Activated naive CD8-positive, alpha-beta T cell treated with anti-CD3 and anti-CD28 coated beads, Interleukin-2, amount 10 ng/mL, durations not matched to agents 7 days and 5 days (primary cell): ENCODE measurements at places on chromosomes 4 and X. TPM values are rescaled to one million over a fixed set of nuclear protein-coding genes. Genes with fewer than 3 reads are reported as not detected.

DNA sequence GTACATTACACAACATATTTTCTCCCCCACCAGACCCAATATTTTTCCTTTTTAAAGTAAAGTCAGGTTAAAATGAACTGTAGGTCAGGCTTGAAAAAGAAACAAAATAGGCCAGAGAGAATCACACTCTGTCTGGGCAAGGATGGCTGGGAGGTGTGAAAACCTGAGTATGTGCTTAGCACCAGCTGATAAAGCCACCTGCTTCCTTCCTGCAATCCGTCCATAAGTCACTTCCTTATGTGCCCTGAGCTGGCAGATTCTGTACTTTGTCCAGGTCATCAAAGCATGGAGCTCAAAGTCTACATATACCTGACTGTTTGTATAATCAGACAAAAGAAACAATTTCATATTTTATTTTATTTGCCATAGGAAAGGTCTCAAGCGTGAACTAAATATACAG is 37.7 kb downstream of the ANTXR2 start:
- H3K27me3 ChIP-seq: no peaks in the 10 kb centered on the region
- no peak for DNase-seq
- peaks cover 24% of the 10 kb centered on the region for H3K4me1 ChIP-seq
- H3K27ac ChIP-seq: peak overlapping the region; percentile 11
- peak overlapping the region; percentile 35 for H3K4me3 ChIP-seq

DNA sequence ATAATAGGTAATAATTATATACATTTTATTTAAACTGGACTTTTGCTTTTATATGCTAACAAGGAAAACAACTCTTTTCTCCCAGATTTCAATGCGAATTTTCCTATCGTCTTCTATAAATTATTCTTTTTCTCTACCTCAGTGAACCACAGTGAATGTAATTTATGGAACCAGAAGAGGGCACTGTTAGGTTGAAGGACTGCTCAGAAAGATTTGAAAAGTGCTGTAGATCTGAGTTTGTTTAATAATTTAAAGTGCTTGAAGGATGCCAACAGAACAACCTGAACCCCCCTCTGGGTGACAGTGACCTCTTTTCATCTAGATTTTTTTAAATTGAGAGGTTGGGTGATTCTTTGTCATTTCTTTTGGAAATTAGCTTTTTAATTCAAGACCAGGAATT is 54.9 kb downstream of the PHOX2B start:
- no peaks in the 10 kb centered on the region for H3K36me3 ChIP-seq
- no peaks in the 10 kb centered on the region for H3K4me1 ChIP-seq
- no peak overlapping the region for H3K4me3 ChIP-seq
- peaks cover 2% of the 10 kb centered on the region for H3K27me3 ChIP-seq

DNA sequence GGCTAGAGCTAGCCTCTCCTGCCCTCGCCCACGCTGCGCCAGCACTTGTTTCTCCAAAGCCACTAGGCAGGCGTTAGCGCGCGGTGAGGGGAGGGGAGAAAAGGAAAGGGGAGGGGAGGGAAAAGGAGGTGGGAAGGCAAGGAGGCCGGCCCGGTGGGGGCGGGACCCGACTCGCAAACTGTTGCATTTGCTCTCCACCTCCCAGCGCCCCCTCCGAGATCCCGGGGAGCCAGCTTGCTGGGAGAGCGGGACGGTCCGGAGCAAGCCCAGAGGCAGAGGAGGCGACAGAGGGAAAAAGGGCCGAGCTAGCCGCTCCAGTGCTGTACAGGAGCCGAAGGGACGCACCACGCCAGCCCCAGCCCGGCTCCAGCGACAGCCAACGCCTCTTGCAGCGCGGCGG is at the start of gene AR:
Gene AR, plus strand, starts transcription at position 204 of the 400 bp plus-strand sequence. CDS start 1,126 bp downstream, outside the sequence.
- H3K4me3 ChIP-seq: peak within 1 kb of the TSS; percentile 19
- peaks cover 27% of the 10 kb centered on the region for H3K27me3 ChIP-seq
- H3K4me1 ChIP-seq: no peaks in the 10 kb centered on the region
- no peak for DNase-seq

DNA sequence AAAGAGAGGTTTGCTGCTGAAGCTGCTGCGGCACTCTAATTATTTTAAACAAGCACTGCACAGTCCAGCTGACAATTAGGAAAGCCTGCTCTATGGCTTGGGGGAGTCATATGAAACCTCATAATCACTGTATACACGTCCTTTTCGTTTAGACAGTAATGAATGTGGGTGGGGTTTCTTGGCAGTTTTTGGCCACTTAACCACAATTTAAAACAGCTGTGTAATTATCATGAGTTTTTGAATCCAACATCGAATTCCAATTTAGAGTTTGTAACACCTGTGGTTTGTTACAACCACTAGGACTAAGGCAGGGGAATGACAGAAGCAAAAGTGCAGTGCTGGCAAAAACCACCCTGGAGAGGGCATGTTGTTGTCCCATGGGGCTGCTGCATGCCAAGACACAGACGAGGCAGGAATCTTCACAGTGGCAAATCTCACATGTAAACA is 99.5 kb downstream of the CXXC4 start:
- no peaks in the 10 kb centered on the region for H3K4me1 ChIP-seq
- H3K27me3 ChIP-seq: no peaks in the 10 kb centered on the region
- H3K4me3 ChIP-seq: no peak overlapping the region
- H3K36me3 ChIP-seq: no peaks in the 10 kb centered on the region

- DNase-seq: no peak
- H3K36me3 ChIP-seq: no peaks in the 10 kb centered on the region
- no peaks in the 10 kb centered on the region for H3K4me1 ChIP-seq
- H3K4me3 ChIP-seq: no peak overlapping the region
- H3K27ac ChIP-seq: no peak overlapping the region
- H3K27me3 ChIP-seq: no peaks in the 10 kb centered on the region
These were observed 478.0 kb downstream of the KCNIP4 start for GRCh38 chr4:21470535-21470934.

DNA sequence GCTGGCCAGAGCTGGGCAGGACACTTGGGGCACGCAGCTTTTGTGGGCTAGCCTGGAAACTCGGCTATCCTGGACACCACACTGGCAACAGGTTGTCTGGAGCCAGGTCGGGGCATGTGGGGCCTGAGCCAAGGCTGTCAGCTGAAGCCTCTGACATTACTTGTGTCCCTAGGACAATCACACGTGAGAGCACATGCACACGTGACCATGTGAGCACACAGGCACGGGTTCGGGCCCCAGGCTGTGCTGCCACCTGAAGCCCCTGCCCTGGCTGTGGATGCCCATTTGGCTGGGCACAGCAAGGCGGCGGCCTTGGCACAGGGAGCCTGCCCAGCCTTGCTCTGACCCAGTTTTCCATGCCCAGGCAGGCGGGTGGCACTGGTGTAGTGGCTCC is 8.7 kb upstream of the FGFR3 start:
- no peaks in the 10 kb centered on the region for H3K27me3 ChIP-seq
- no peak for DNase-seq
- no peaks in the 10 kb centered on the region for H3K4me1 ChIP-seq
- H3K4me3 ChIP-seq: no peak overlapping the region
- H3K36me3 ChIP-seq: no peaks in the 10 kb centered on the region
- no peak overlapping the region for H3K27ac ChIP-seq

- peaks cover 5% of the 10 kb centered on the region for H3K4me1 ChIP-seq
- no peak for DNase-seq
- H3K27me3 ChIP-seq: peaks cover 6% of the 10 kb centered on the region
- no peaks in the 10 kb centered on the region for H3K36me3 ChIP-seq
- H3K4me3 ChIP-seq: no peak overlapping the region
These were observed 43.0 kb upstream of the SCOC start for GRCh38 chr4:140330311-140330900.

- no peak for DNase-seq
- H3K4me1 ChIP-seq: no peaks in the 10 kb centered on the region
- no peak overlapping the region for H3K27ac ChIP-seq
- no peaks in the 10 kb centered on the region for H3K36me3 ChIP-seq
- H3K4me3 ChIP-seq: no peak overlapping the region
These were observed 124.0 kb downstream of the MOSPD2 start for GRCh38 chrX:14997271-14997670.

DNA sequence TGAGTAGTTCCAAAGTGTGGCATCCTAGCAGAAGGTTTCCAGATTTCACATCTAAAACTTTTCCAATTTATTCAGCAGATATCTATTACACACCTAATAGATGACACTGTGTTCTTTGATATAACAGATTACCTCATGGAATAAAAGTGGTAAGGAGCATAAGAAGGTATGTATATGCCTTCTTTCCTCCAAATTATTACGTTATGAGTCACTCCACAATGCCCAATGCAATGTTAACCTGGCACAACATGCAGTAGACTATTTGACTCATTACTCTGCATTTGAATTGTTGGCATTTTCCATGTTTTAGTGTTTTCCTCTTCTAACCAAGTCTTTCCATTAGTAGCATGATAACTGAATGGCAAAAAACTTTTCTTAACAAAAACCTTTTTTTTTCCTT is 383.6 kb downstream of the ADGRL3 start:
- H3K27ac ChIP-seq: no peak overlapping the region
- no peak for DNase-seq
- H3K4me1 ChIP-seq: no peaks in the 10 kb centered on the region
- H3K27me3 ChIP-seq: no peaks in the 10 kb centered on the region

GRCh38 chr4:87843936-87844335 is 11.2 kb downstream of the MEPE start:
- no peak overlapping the region for H3K4me3 ChIP-seq
- H3K36me3 ChIP-seq: no peaks in the 10 kb centered on the region
- peaks cover 2% of the 10 kb centered on the region for H3K4me1 ChIP-seq
- no peak overlapping the region for H3K27ac ChIP-seq
- no peak for DNase-seq

DNA sequence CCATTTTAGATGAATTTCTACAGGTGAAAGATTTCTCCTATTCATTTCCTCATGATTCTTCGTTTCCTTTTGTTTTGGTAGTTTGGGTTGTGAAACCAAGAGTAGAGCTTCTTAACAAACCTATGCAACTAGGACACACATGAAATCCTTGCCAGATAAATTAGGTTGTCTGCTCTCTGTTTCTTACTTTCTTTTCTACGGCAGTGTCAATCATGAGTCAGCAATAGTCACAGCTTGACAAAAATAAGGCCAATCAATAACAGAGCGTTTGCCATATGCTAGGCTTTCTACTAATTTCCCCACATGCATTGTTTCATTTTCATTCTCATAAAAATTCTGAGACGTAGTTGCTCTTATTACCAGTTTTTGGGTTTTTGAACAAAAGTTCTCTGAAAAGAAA is 20.3 kb downstream of the CLRN2 start:
- H3K27ac ChIP-seq: no peak overlapping the region
- H3K27me3 ChIP-seq: peaks cover 24% of the 10 kb centered on the region
- H3K4me1 ChIP-seq: no peaks in the 10 kb centered on the region
- no peak for DNase-seq
- no peak overlapping the region for H3K4me3 ChIP-seq

DNA sequence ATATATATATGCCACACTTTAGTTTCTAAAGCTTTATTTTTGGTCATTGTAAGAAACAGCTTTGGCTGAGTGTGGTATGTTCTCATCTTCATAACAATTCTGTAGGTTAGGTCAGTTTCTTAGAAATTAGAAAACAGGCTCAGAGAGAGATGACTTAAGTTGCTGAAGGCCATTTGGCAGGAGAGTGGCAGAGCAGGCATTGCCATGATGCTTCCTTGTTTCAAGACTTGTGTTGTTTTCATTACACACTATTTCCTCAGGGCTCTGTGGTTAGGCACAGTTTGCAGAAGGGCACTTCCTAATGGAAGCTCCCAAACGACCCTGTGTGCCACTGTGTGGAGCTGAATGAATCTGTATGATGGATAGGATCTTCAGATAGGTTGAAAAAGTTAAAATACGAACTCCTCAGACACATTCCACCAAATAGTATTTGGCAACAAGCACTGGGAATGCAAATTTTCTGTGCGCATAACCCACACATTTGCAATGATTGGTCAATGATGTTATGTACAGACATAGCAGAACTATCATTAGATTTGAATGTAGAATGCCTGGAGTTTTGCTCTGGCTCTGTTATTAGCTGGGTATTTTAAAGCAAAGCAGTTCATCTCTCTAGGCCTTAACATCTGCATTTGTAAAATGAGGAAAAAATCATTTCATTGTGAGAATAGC is 274.3 kb upstream of the HS3ST1 start:
- no peak overlapping the region for H3K4me3 ChIP-seq
- H3K27ac ChIP-seq: no peak overlapping the region
- no peaks in the 10 kb centered on the region for H3K4me1 ChIP-seq
- H3K27me3 ChIP-seq: peaks cover 4% of the 10 kb centered on the region
- H3K36me3 ChIP-seq: no peaks in the 10 kb centered on the region

- no peak overlapping the region for H3K27ac ChIP-seq
- H3K27me3 ChIP-seq: peaks cover 39% of the 10 kb centered on the region
- DNase-seq: no peak
- peaks cover 2% of the 10 kb centered on the region for H3K4me1 ChIP-seq
- H3K36me3 ChIP-seq: no peaks in the 10 kb centered on the region
These were observed 408.2 kb downstream of the BCOR start for GRCh38 chrX:39689376-39690104.

DNA sequence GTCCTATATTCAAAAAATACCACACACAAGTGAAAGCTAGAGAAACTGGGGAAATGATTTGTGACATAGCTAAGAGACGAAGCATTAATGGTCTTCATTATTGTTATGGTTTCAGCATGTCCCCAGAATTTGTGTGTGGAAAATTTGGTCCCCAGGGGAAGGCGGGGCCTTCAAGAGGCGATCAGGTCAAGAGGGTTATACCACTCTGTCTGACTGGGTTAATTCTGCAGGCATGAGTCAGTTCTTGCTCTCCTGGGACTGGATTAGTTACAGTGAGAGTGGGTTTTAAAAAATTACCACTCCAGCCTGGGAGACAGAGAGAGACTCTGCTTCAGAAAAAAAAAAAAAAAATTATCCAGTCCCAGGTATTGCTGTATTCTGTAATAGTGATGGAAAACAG is 2.1 kb upstream of the MTNR1A start:
- no peak overlapping the region for H3K4me3 ChIP-seq
- DNase-seq: no peak
- no peak overlapping the region for H3K27ac ChIP-seq
- H3K4me1 ChIP-seq: no peaks in the 10 kb centered on the region

CBR4 gene
- total RNA-seq: 18.0 TPM

CLIC2 gene
- 0.79 TPM for total RNA-seq

MID1IP1 gene
- total RNA-seq: 73.6 TPM

RAB9B gene
- total RNA-seq: 0.37 TPM

ATP1B4 gene
- not detected for total RNA-seq

GAGE13 gene
- not detected for total RNA-seq

SLC26A1 gene
- total RNA-seq: 0.25 TPM

FAT4 gene
- total RNA-seq: 0.03 TPM

ZCCHC12 gene
- not detected for total RNA-seq

SYP gene
- total RNA-seq: 2.6 TPM

SPANXA2 gene
- not detected for total RNA-seq

SLC10A4 gene
- total RNA-seq: 0.17 TPM
